ENCODE measurements at places on chromosomes 7 and 10. TPM values are rescaled to one million over a fixed set of nuclear protein-coding genes. Genes with fewer than 3 reads are reported as not detected.

DNA sequence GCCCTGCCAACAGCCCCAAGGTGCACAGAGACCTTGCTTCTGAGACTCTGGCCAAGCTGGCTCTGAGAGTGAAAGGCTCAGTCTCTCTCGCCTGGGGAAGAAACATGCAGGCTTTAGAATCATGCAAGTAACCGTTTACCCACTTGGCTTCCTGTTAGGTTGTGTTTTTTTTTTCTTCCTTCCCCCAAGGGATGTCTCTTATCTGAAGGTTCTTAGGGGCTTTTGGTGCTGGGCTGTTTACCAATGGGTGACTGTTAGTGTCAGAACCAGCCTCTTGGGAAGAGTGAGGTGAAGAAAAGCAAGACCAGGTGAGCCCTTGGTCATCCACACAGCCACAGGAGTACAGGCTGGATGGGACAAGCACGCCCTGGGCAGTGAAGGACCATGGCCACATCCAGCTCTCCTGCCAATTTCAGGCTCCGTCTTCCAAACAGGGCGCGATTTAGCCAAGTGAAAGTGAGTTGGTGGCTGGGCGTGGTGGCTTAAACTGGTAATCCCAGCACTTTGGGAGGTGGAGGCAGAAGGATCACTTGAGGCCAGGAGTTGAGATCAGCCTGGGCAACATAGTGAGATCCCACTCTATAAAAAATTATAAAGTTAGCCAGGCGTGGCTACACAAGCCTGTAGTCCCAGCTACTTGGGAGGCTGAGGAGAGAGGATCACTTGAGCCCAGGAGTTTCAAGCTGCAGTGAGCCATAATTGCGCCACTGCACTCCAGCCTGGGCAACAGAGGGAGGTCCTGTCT, 76.3 kb upstream of the CUX1 start:
- DNase-seq, result no peak

PRSS37 gene
- not detected for total RNA-seq

DNA sequence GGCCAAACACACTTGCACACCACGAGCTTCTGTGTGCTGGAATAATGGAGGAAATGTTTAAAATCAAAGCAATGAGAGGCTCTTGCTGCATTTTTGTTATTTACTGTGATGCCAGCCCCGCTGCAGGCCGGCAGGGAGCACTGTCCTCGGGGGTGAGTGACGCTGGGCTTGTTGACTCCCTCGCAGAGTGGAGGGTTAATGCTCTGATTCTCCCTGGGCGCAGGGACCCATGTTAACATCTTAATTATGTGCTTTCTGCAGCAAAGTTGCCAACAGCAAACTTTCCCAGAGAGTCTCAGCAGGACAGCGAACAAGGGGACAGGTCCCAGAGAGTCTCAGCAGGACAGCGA, 22.9 kb downstream of the SCART1 start:
- no peak for DNase-seq

DNA sequence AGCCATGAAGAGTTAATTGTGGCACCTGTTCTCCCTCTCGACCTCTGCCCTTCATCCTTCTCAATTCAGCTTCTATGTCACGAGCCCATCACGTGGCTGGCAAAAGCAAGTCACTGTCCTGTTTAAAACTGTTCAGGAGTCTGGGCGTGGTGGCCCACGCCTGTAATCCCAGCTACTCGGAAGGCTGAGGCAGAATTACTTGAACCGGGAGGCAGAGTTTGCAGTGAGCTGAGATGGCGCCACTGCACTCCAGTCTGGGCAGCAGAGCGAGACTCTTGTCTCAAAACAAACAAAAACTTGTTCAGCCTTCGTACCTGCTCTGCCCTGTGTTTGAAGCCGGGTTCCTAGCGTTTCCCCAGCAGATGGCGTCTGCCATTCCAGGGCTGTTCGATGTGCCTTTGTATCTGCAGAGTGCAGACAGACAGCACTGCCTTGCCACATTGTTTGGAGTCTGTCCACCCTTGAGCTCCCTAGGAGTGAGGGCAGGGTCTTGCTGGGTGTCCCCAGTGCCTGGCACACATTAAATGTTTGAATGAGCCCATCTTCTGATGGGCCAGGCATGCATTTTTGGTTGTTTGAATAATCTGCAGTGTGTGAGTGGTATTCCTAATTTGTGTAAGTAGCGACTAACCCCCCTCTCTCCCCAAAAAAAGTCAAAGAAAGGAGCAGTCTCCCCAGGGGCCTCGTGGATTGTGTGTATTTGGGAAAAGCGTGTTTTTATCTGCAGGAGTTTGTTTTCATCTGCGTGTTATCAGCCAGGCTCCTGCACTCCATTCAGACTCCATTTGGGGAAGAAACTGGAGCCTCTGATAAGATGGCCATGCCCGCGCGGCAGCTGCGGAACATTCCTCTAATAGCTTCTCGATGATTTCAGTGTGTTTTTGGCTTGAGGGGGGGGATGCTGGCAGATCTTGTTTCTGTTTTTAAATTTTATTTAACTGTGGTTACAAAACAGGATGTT, 61.2 kb downstream of the DNAJB6 start:
- no peak for DNase-seq

DNA sequence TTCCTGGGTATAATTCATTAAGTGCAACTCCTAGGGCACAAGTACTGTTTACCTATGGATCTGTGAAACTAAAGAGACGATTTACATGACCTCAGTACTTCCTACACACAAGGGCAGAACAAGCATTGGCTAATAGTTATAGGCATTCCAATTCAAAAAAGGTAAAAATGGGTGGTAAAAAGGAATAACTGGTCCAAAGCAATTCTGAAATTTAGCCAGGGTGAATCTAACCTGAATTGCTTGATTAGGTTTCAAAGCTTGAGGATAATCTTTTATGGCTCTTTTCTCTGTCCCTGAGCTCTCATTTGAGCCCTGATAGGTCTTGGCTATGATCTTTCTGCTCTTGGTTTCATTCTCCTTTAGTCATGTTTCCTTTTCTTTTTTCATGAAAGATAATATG, 52.3 kb upstream of the CALCR start:
- no peak for DNase-seq

- DNase-seq, result no peak
Measured at GRCh38 chr10:4867520-4868356, 41.7 kb downstream of the AKR1E2 start.

DNA sequence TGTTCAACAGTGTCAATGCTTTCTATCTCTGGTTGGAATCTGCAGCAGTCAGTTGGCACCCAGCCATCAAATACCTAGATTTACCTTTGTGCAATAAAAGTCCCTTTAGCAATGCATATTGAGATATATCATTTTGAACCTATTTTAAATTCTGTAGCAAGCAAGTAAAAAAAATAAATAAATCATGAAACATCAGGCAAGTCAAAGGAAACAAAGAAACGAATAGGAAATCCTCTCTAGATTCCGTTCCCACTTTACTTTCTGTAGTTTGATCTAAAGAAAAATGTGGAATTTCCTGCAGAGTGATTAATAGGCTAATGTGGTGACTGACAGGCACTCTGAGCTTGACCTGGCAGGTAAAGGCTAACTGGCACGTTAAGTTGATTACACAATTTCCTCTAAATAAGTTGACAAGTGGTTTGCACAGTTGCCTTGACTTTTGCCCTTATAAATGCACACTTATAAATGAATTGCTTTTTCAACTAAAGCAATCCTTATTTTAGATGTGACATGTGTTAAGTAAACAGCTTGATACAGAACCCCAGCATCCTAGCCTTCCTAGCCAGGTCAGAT, 208.1 kb upstream of the TCF7L2 start:
- DNase-seq, result no peak

- DNase-seq, result no peak
Measured at GRCh38 chr10:57303566-57303965, 942.5 kb upstream of the ZWINT start.

PNLIPRP3 gene
- total RNA-seq, result not detected
